ENCODE measurements at places on chromosomes 6 and 20.
A peak's percentile ranks its signal among the peaks of the same experiment; 100 is the strongest.

- DNase-seq, result peak; percentile 82
These were observed 462.5 kb upstream of the BTBD3 start for GRCh38 chr20:11454966-11455799.

DNA sequence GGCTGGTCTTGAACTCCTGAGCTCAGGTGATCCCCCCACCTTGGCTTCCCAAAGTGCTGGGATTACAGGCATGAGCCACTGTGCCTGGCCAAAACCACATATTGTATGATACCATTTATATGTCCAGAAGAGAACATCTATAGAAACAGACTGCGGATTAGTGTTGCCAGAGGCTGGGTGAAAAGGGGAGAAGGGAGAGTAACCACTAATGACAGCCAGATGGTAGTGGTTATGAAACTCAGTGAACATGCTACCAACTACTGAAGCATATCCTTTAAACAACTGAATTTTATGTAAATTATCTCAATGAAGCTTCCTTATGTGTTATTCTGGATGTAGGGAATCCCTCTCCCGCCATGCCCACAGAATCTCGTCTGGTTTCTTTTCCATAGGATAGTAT, 15.7 kb downstream of the SLC23A2 start:
- DNase-seq, result no peak

- DNase-seq, result no peak
These were observed 3.9 kb downstream of the SYTL3 start for GRCh38 chr6:158653577-158654354.

- DNase-seq, result no peak
These were observed 144.3 kb upstream of the TAB2 start for GRCh38 chr6:149173222-149173621.

GRCh38 chr6:126076992-126077664, 90.8 kb downstream of the TRMT11 start:
- no peak for DNase-seq

GRCh38 chr20:45484676-45485075, 15.1 kb downstream of the WFDC2 start:
- DNase-seq, result no peak

GRCh38 chr6:169451065-169451838, 197.6 kb upstream of the THBS2 start:
- DNase-seq, result no peak

GRCh38 chr20:53138454-53139262, 166.5 kb downstream of the TSHZ2 start:
- no peak for DNase-seq

- peak; percentile 82 for DNase-seq
These were observed 248.2 kb downstream of the LAMA2 start for GRCh38 chr6:129130959-129131681.

GRCh38 chr20:21503345-21503744, 10.5 kb downstream of the NKX2-2 start:
- peak; percentile 92 for DNase-seq

DNA sequence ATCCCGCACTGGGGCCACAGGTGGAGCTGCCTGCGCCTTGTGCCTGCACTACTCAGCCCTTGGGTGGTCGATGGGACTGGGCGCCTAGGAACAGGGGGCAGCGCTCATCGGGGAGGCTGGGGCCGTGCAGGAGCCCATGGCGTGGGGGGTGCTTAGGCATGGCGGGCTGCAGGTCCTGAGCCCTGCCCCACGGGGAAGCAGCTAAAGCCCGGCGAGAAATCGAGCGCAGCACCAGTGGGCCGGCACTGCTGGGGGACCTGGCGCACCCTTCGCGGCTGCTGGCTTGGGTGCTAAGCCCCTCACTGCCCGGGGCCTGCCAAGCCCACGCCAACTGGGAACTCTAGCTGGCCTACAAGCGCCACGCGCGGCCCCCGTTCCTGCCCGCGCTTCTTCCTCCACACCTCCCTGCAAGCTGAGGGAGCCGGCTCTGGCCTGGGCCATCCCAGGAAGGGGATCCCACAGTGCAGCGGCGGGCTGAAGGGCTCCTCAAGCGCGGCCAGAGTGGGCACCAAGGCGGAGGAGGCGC, 5.8 kb downstream of the HIVEP1 start:
- DNase-seq, result no peak

GRCh38 chr6:136037242-136037875, 185.9 kb downstream of the PDE7B start:
- peak; percentile 32 for DNase-seq

DNA sequence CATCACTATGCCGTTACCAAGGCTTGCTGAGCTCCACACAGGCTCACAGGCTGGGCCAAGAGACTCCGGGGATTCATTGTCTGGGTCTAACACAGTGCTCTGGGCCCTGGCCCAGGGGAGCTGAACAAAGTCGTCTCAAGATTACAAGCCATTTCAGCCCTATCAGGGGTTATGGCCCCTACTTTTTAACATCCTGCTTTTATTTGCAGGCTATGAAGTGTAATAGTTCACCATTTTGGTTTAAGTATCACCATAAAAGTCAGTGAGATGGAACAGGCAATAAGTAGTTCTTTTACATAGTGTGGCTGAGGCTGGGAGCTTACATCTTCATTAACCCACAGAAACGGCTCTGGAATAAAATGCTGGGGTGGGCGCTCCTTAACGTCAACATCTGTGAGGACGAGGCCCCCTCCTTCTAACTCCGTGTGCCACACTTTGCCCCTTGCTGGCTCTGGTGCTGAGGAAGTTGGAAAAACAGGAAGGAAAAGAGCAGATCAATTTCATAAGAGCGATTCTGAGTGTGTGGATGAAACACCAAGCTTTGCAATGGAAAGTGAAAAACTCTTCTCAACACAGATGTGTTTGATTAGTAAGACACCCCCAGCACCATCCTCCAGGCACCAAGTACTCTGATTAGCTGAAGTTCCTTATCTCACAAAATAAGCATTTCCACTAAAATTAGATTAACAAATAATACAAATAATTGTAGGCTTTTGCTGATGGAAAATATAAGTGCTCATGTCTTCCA, 447.3 kb downstream of the MAFB start:
- no peak for DNase-seq

DNA sequence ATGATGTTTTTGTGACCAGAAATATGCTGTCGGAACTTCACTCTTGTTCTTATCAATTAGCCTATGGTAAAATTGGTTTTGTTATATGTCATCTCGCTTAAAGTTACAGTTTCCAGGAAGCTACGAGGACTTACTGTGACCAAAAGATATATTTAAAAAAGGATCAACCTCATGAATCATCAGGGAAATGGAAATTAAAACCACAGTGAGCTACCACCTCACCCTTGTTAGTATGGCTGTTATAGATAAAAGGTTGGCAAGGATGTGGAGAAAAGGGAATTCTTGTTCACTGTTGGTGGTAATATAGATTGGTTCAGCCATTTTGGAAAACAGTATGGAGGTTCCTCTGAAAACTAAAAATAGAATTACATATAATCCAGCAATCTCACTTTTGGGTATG, 14.3 kb upstream of the INSM1 start:
- no peak for DNase-seq

GRCh38 chr6:165082636-165083035, 226.8 kb downstream of the C6orf118 start:
- no peak for DNase-seq

DNA sequence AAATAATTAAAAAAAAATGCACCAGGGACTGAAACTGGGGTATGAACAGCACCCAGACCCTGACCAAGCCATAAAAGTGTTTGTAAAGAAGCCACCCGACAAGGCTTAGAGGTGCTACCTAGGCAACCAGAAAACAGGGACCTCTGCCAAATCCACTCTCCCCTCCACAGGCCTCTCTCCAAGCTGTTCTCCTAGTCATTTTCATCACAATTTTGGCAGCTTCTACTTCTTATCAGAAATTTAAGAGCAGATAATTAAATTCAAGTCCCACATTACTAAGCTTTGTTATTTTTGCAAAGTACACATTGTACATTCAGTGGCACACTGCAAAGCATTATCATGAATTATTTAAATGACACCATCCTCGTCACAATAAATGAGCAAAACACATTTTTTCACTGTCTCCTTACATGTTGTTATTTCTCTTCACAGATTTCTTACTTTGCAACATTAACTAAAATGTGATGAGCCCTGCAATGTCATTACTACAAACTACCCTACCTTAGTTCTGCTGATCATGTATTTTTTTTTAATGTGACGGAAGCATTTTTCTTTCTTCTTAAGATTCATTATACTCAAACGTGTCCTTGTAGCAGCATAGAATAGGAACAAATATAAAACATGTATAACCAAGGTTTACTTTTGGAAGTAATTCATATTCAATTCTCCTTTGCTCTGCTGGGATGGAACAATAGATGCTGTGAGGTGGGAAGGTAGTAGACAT, 38.1 kb downstream of the ECT2L start:
- no peak for DNase-seq

DNA sequence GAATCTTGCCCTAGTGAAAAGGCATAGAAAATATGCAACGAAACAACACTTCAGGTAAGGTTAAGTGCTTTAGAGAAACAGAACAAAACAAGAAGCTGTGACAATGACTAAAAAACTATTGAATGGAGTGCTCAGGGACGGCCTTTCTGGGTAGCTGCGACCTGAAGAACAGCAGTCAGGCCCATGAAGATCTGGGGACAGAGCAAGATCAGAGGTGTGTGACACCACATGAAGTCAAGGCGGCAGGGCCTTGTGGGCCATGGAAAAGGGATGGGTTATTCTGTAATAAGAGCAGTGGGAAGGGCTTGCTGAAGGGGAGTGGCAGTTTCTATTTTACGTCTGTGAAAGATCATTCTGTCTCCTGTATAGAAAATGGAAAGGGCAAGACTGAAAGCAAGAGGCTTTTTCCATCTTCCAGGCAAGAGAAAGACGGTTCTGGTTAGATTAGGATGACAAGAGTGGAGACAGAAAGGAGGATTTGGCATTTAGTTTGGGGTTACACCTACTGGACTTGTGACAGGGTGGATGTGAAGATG, 5.1 kb downstream of the UBE2V1 start:
- DNase-seq, result no peak

DNA sequence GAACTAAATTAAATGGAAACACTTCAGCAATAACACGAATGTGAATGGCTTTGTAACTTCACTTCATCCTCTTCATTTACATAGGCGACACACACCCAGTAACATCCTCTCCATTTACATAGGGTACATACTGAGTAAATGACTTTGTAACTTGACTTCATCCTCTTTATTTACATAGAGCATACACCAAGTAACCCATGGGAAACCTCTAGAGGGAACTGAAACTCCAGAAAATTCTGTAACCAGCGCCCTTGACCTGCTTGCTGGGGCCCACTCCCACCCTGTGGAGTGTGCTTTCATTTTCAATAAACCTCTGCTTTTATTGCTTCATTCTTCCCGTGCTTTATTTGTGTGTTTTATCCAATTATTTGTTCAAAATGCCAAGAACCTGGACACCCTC, 81.6 kb upstream of the OPRM1 start:
- no peak for DNase-seq

DNA sequence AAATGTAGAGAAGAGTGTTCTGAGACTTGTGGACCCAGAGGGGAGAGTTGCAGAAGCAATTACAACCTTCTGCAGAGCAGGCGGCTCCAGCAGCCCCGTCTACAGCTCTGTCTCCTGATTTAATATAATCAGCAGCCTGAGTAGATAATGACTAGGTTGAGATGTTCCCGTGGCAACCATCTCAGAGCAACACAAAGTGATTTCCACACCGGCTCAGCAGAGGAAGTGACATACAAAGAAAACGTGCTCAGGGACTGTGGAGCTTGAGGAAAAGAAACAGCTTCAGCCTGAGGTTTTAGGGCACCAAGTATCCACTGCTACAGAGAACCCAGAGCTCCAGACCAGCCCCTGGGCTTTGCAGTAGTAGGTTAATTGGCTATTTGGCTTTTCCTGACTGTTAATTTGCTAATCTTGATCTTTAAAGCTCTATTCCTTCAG, 136.4 kb downstream of the MTFR2 start:
- peak; percentile 78 for DNase-seq

- DNase-seq, result no peak
These were observed 5.0 kb downstream of the MDFI start for GRCh38 chr6:41642960-41643898.

- no peak for DNase-seq
These were observed 967 bp downstream of the SMPDL3A start for GRCh38 chr6:122790028-122790422.

GRCh38 chr6:34288581-34288980, 39.8 kb upstream of the SMIM29 start:
- no peak for DNase-seq

- DNase-seq, result peak; percentile 45
These were observed 408 bp downstream of the PTCHD4 start for GRCh38 chr6:48110436-48111142.

DNA sequence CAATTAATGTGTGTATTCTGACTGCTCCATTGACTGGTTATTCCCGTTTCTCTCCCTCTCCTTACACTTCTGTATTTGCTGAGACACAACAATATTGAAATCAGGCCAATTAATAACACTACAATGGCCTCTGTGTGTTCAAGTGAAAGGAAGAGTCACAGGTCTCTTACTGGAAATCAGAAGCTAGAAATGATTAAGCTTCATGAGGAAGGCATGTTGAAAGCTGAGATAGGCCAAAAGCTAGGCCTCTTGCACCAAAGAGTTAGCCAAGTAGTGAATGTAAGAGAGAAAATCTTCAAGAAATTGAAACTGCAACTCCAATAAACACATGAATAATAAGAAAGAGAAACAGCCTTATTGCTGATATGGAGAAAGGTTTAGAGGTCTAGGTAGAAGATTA, 489.5 kb upstream of the CITED2 start:
- DNase-seq, result no peak
